Urinary bladder (tissue), 4 donors: ENCODE measurements at places on chromosomes 4 and X. TPM values are rescaled to one million over a fixed set of nuclear protein-coding genes. Genes with fewer than 3 reads are reported as not detected.

CISD2 gene
- polyA plus RNA-seq: 19.2 TPM

INPP4B gene
- 4.7 TPM for polyA plus RNA-seq

CTSO gene
- polyA plus RNA-seq: 23.8 TPM

CDS1 gene
- 1.6 TPM for polyA plus RNA-seq

KIF4A gene
- 0.20 TPM for polyA plus RNA-seq

MUC7 gene
- not detected for polyA plus RNA-seq

RADX gene
- polyA plus RNA-seq: 1.3 TPM

FGF2 gene
- 12.1 TPM for polyA plus RNA-seq
